Activated naive CD4-positive, alpha-beta T cell (primary cell): ENCODE measurements at places on chromosomes 6 and 20.
A peak's percentile ranks its signal among the peaks of the same experiment; 100 is the strongest.

- DNase-seq, result no peak
Observed at GRCh38 chr20:1636621-1637020, 16.8 kb upstream of the SIRPB1 start.

- no peak for DNase-seq
Observed at GRCh38 chr6:139099984-139100383, 34.9 kb upstream of the HECA start.

DNA sequence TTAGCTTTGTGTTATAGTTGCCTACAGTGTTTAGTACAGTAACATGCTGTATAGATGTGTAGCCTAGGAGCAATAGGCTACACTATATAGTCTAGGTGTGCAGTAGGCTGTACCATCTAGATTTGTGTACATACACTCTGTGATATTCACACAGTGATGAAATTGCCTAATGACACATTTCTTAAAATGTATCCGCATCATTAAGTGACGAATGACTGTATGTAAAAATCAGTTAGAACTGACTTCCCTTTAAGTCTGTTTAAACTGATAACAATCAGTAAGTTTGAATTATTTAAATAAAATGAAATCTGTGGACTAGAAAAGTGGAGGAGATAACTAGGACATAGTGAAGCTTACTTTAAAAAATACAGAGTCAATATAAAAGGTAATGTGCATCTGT is 176.1 kb downstream of the CDKAL1 start:
- no peak for DNase-seq

- no peak for DNase-seq
Observed at GRCh38 chr20:2213401-2213800, 82.4 kb upstream of the TGM3 start.

DNA sequence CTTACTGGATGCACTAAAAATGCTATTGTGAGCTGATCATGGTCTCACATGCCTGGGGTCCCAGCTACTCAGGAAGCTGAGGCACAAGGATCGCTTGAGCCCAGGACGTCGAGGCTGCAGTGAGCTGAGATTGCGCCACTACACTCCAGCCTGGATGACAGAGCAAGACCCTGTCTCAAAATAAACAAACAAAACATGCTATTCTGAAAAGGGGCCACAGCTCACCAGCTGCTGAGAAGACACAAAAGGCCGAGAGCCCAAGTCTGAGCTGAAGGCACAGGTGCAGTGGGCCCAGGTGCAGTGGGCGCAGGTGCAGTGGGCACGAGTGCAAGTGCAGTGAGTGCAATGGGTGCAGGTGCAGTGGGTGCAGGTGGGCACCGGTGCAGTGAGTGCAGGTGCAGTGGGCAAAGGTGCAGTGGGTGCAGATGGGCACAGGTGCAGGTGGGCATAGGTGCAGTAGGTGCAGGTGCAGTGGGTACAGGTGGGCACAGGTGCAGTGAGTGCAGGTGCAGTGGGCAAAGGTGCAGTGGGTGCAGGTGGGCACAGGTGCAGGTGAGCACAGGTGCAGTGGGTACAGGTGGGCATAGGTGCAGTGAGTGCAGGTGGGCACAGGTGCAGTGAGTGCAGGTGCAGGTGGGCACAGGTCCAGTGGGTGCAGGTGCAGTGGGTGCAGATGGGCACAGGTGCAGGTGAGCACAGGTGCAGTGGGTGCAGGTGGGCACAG is 16.0 kb downstream of the ZBTB46 start:
- no peak for DNase-seq

DNA sequence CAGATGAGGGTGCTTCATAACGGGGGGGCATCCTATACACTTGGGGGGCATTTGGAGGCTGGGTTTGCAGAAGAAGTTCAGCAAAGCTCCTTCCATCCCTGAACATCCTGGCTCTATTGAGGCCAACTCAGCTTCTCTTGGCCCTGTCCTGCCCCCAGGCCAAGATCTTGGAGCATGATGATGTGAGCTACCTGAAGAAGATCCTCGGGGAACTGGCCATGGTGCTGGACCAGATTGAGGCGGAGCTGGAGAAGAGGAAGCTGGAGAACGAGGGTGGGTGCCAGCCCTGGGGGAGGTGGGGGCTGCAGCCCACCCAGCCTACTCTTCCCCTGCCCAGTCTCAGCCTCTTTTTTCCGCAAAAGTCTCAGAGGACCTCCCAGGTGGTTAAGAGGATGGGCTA is 17.2 kb downstream of the GDAP1L1 start:
- no peak for DNase-seq

DNA sequence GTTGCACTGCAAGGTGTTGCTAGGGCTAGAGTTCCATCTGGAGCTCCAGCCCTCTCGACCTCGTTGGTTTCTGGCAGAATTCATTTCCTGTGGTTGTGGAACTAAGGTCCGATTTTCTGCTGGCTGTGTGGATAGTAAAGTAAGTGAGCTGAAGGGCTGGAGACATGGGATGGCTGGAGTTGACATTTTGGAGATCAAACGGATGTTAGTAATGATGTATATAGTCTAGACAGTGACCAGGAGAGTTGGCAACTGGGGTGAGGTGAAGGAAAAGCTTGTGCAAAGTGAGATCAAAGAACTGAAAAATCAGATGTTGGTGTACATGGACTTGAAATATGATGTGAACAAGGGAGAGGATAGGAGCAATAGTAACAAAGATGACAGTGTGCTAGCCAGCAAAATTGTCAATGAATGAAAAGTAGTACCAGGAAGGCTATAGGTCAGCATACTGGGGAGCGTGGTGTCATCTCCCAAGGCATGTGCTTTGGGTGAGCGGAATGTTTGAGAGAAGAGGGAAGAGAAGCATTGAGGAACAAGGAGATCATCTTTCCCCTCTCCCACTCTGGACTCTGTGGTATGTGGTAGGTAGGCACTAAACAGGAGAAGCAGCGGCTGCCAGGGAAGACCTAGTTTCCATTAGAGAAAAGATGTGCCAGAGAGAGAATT is 7.8 kb downstream of the QRSL1 start:
- no peak for DNase-seq

- DNase-seq, result no peak
Observed at GRCh38 chr6:155770856-155771255, 315.2 kb upstream of the NOX3 start.

DNA sequence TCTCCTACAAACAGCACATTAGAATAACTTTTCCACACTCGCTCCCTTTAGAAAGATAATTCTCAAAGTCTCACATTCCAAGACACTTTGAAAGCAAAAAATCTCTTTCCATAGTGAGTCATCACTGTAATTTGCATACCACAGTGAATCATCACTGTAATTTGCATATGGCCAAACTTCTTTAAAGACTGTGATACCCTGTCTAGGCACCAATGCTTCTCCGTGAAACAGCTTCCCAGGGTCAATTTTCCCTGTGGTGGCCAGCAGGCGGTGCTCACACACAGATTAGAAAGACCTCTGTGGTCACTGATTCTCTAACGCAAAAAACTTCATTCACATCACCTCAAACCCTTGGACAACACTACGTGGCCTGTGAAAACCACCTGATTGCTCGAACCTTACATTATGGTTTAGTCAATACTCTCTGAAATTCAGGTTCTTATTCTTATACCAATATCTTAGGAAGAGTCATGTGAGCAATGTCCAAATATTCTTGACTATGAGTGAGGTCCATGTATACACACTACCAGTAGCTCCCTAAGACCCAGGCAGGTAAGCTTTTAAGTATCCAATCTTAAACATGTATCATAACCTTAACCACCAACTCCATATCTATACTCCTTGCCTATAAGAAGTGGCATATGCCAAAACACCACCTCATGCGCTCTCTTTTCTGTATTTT is 78.5 kb upstream of the PHACTR1 start:
- DNase-seq, result peak; percentile 0

DNA sequence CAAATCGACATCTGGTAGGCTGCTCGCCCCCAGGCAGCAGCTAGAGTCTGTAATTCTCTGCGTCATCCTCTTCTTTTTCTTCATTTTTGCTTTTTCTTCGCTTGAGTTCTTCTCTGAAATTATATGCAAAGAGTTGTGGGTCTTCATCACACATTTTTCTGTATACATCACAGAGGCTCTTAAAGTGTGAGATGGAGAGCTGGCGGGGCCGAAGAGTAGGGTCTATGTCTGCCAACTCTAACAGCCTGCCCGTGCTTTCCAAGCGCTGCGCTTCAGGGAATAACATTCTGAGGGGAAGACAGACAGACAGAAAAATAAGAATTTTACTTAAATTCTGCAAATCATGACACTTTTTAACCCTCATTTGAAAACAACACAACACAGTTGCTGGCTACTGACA is 6.0 kb upstream of the CLDN20 start:
- no peak for DNase-seq

- no peak for DNase-seq
Observed at GRCh38 chr6:132067286-132067685, 116.1 kb upstream of the CCN2 start.

- DNase-seq, result no peak
Observed at GRCh38 chr6:162290846-162291465, 436.6 kb downstream of the PRKN start.
